Endodermal cell (in vitro differentiated cells): ENCODE measurements at places on chromosomes 3 and 15.

GRCh38 chr15:93029214-93029835 lies 59.7 kb downstream of the RGMA start:
- peaks cover 41% of the 10 kb centered on the region for H3K36me3 ChIP-seq
- DNase-seq, result peak; percentile 61
- no peaks in the 10 kb centered on the region for H3K27me3 ChIP-seq
- H3K4me1 ChIP-seq, result peaks cover 4% of the 10 kb centered on the region

DNA sequence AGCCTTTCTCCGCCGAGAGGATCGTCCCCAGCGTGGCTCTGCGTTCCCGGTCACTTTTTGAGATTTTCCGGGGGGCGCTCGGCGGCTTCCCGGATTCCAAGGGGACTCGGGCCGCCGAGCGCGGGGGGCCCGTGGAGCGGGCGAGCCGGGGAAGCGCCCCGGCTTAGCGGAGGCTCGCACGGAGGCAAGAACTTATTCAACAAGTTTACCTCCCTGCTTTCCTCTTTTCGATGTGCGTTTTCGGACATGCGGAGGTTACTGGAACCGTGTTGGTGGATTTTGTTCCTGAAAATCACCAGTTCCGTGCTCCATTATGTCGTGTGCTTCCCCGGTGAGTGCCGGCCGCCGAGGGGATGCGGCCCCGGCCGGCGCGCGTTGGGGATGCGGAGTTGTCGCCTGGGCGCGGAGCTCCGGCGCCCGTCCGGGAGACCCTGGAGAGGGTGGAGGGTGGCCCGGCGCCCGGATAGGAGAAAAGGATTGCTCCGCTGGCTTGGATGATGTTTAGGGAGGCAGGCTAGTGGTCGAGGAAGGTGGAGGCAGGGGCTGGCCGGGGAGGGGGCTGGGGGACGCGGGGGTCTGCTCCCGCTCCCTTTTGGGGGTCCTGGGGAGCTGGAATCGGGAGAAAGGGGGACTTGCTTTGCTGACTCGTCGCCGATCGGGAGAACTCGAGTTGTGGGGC lies 810 bp downstream of the PTPRG start:
- peak overlapping the region; percentile 99 for H3K27ac ChIP-seq
- peak overlapping the region; percentile 96 for H3K4me3 ChIP-seq
- H3K27me3 ChIP-seq, result no peaks in the 10 kb centered on the region

DNA sequence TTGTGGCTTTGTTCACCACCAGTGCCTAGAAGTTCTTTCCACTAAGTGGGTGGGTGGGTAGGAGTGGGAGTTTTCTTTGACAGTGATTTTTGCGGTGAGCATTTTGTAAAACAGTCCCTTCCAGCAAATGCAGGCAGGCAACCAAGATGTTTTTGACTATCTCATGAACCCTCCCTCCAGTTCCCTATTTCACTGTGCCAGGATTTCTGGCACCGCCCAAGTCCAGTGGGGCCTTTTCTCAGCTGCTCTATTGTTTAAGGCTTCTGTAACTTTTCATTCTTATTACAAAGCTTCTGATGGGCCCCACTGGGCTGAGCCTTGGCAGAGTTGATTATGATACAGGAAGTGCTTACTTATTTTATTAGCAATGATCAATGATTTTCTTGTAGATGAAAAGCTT lies 236.0 kb downstream of the EDEM1 start:
- H3K4me1 ChIP-seq, result no peaks in the 10 kb centered on the region
- H3K36me3 ChIP-seq, result no peaks in the 10 kb centered on the region
- H3K4me3 ChIP-seq, result no peak overlapping the region

- peak; percentile 33 for DNase-seq
- H3K27ac ChIP-seq, result no peak overlapping the region
- H3K4me3 ChIP-seq, result no peak overlapping the region
- no peaks in the 10 kb centered on the region for H3K36me3 ChIP-seq
- H3K27me3 ChIP-seq, result peaks cover 11% of the 10 kb centered on the region
- peaks cover 5% of the 10 kb centered on the region for H3K4me1 ChIP-seq
Measured at GRCh38 chr15:101482526-101483371, 6.8 kb downstream of the PCSK6 start.

GRCh38 chr3:151351219-151351618 lies 21.9 kb upstream of the P2RY13 start:
- H3K4me1 ChIP-seq, result no peaks in the 10 kb centered on the region
- H3K4me3 ChIP-seq, result no peak overlapping the region
- H3K27me3 ChIP-seq, result no peaks in the 10 kb centered on the region
- DNase-seq, result no peak

DNA sequence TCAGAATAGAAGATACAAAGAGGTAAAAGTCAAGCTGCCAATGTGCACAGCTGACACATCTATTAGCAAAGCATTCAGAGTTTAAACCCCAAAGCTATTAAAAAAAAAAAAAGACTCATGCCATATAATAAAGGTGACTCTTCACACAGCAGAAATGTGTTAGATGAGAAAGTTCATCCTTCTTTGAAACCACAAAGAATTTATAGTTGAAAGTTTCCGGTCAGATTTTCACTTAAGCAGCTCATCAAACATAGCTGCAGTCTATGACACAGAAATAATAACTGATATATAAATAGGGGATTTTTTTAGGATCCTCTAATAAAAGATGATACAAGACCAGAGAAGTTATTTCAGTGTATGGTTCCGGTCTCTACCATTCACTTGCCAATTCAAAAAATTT lies 76.6 kb downstream of the WWTR1 start:
- H3K36me3 ChIP-seq, result no peaks in the 10 kb centered on the region
- H3K27me3 ChIP-seq, result no peaks in the 10 kb centered on the region
- no peak overlapping the region for H3K27ac ChIP-seq
- no peak overlapping the region for H3K4me3 ChIP-seq

DNA sequence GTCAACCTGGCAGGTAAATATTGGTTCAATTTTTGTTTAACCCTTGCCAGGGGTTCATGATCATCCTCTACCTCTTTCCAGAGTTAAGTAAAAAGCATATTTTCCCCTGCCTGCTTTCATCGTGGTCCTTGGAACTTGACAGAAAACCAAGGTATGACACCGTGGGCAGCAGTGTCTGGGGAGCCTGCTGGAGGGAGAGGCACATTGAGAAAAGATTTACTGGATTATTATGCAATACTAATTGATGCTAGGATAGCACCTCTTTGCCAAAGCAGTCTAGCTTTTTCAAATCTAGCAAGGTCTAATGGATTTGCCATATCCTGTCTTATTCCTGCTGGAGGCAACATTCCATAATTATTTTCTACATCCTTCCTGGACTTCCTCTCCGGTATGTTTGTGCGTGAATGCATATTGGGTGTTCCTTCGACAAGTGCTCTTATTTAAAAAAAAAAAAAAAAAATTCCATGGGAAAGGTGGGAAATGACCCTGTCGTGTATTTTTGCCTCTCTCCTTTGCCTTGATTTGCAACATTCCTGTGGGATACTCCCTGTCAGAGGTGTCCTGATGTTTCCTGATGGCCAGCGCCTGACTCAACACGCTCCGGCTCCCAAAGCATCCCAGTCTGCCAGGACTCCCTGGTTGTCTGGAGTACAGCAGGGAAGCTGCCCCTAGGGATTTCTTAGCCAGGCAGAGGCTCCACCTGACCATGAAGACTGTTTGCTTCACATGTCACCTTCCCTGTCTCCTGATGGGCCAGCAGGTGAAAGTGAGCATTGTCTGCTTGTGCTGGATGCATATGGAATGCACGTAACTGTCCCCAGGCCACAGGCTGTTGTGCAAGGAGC lies 6.3 kb downstream of the BHLHE40 start:
- H3K27me3 ChIP-seq, result no peaks in the 10 kb centered on the region
- no peak overlapping the region for H3K27ac ChIP-seq
- peaks cover 32% of the 10 kb centered on the region for H3K36me3 ChIP-seq
- H3K4me1 ChIP-seq, result peaks cover 11% of the 10 kb centered on the region
- H3K4me3 ChIP-seq, result peak overlapping the region; percentile 79

- DNase-seq, result peak; percentile 94
- H3K4me1 ChIP-seq, result peaks cover 47% of the 10 kb centered on the region
- H3K36me3 ChIP-seq, result peaks cover 14% of the 10 kb centered on the region
- H3K27ac ChIP-seq, result peak overlapping the region; percentile 97
Measured at GRCh38 chr15:65414841-65415621, 7.7 kb downstream of the IGDCC4 start.

DNA sequence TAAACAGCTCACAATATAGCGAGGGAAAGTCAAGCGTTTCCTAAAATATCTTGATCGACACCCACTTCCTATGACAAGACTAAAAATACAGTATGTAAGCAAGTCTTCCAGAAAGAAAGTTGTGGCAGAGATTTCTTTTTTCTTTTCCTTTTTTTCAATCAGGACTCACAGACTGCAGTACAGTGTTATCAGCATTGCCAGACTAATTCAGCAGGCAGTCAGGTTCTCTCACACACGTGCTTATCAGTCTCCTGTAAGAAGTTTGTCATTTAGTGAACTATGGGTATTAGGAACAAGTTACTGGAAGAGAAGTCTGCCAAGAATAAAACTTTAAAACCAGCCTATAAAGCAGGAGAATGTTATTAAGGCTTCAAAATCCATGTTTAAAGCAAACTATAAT lies 32.8 kb upstream of the ZNF385D start:
- H3K27me3 ChIP-seq, result no peaks in the 10 kb centered on the region
- H3K27ac ChIP-seq, result no peak overlapping the region
- no peaks in the 10 kb centered on the region for H3K36me3 ChIP-seq
- no peak for DNase-seq
- no peak overlapping the region for H3K4me3 ChIP-seq

DNA sequence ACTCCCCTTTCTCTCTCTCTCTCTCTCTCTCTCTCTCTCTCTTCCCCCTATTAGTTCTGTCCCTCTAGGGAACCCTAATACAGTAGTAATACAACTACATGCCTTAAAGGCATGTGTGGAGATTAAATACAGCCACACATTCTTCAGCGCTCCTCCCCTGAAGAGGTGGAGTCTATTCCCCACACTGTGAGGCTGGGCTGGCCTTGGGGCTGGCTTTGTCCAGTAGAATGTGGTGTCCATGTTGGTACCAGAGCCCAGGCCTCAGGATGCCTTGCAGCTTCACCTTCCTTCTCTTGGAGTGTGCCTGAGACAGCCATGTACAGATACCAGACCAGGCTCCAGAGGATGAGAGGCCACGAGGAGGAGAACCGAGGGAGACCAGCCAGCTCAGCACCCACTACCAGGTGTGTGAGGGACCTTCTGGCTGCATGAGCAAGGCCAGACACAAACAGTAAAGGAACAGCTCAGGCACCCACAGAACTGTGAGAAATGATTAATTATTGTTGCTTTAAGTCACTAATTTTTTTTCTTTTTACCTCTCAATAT lies 10.7 kb downstream of the SLC6A20 start:
- DNase-seq, result peak; percentile 17
- H3K4me1 ChIP-seq, result no peaks in the 10 kb centered on the region
- H3K27ac ChIP-seq, result no peak overlapping the region
- no peaks in the 10 kb centered on the region for H3K27me3 ChIP-seq

DNA sequence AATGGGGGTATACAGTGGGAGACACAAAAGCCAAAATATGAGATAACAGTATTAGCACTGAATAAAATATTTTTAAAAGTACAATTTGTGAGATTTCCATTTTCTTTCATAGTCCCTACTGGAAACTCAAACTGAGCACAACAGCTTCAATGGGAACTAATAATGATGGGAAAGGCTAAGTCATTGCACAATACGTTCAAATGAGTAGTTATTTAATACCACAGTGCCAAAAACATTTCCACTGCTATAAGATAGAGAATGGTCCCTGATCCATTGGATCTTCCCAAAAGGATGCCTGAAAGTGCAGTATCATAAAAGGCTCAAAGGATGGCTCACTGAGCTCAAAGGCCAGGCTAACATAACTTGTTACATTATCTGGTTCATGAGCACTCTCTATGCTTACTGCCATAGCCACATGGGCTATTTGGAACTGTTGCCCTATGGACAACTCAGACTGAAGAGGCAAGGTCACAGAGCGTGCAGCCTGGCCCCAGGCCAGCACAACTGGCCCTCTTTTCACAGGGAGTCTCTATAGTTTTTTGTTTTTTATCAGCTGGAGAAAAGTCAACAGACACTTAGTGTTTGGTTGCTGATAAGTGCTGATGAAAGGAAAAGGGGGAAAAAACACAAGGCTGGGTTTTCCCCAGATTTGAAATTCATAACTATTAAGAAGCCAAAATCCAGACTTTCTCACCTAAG lies 54.1 kb upstream of the PPIB start:
- H3K4me3 ChIP-seq, result no peak overlapping the region
- H3K27ac ChIP-seq, result no peak overlapping the region
- no peak for DNase-seq
- H3K36me3 ChIP-seq, result peaks cover 36% of the 10 kb centered on the region

- H3K27me3 ChIP-seq, result no peaks in the 10 kb centered on the region
- H3K4me1 ChIP-seq, result no peaks in the 10 kb centered on the region
- DNase-seq, result no peak
- no peak overlapping the region for H3K4me3 ChIP-seq
- H3K36me3 ChIP-seq, result no peaks in the 10 kb centered on the region
Measured at GRCh38 chr15:45657764-45658545, 23.1 kb downstream of the SQOR start.

- no peak overlapping the region for H3K27ac ChIP-seq
- H3K27me3 ChIP-seq, result peaks cover 43% of the 10 kb centered on the region
- H3K4me3 ChIP-seq, result no peak overlapping the region
- H3K4me1 ChIP-seq, result no peaks in the 10 kb centered on the region
- H3K36me3 ChIP-seq, result no peaks in the 10 kb centered on the region
Measured at GRCh38 chr3:171883257-171883892, 40.2 kb downstream of the TMEM212 start.

- H3K27ac ChIP-seq, result no peak overlapping the region
- no peak overlapping the region for H3K4me3 ChIP-seq
- no peaks in the 10 kb centered on the region for H3K27me3 ChIP-seq
- no peaks in the 10 kb centered on the region for H3K36me3 ChIP-seq
Measured at GRCh38 chr3:157290766-157291165, 130.8 kb upstream of the CCNL1 start.

GRCh38 chr3:184234671-184235380 lies 5.4 kb downstream of the VWA5B2 start:
- no peak overlapping the region for H3K4me3 ChIP-seq
- peaks cover 3% of the 10 kb centered on the region for H3K4me1 ChIP-seq
- H3K36me3 ChIP-seq, result no peaks in the 10 kb centered on the region
- peaks cover 66% of the 10 kb centered on the region for H3K27me3 ChIP-seq

DNA sequence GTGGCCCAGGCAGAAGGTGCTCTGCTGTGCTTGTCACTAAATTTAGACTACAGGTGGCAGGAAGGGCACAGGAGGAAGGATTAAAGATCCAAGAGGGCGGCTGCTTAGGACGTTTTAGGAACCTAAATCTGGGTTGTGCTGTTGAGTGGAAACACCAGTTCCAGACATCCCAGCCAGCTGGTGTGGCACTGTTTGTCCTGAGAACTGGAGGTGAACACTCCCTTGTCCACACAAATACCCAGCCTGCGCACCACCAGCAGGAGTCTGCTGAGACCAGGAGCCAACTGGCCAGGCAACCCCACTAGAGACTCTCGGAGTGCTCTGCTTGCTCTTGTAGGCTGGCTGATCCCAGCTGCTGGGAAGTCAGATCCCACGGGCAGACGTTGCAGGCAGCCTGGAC lies 30.3 kb upstream of the UACA start:
- no peaks in the 10 kb centered on the region for H3K27me3 ChIP-seq
- H3K4me1 ChIP-seq, result no peaks in the 10 kb centered on the region
- H3K27ac ChIP-seq, result no peak overlapping the region

DNA sequence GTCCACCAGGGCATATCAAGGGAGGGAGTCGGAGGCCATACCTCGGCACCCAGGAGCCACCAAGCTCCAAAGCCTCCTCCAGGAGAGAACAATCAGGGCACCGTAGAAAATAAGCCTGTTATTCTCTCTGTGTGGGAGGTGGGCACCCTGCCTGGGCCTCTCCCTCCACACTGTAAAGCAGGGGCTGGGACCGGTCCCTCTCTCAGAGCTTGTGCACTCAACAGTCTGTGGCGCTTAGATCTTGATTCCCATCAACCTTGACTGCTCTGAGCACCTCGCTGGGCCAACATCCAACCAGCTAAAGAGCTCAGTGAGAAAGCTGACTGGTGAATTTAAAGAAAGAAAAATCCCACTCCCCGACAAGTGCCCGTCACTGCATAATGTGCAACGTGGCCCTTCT lies 53.0 kb downstream of the PCSK6 start:
- no peak overlapping the region for H3K27ac ChIP-seq
- H3K36me3 ChIP-seq, result no peaks in the 10 kb centered on the region
- H3K4me1 ChIP-seq, result peaks cover 4% of the 10 kb centered on the region
- H3K4me3 ChIP-seq, result no peak overlapping the region
- DNase-seq, result no peak
- H3K27me3 ChIP-seq, result no peaks in the 10 kb centered on the region
